ENCODE measurements at places on chromosomes 2 and 18.

GRCh38 chr2:47193607-47194006 is 38.5 kb upstream of the STPG4 start:
- no peak for DNase-seq

GRCh38 chr2:26647981-26648380 is 6.8 kb upstream of the CIB4 start:
- DNase-seq = no peak

DNA sequence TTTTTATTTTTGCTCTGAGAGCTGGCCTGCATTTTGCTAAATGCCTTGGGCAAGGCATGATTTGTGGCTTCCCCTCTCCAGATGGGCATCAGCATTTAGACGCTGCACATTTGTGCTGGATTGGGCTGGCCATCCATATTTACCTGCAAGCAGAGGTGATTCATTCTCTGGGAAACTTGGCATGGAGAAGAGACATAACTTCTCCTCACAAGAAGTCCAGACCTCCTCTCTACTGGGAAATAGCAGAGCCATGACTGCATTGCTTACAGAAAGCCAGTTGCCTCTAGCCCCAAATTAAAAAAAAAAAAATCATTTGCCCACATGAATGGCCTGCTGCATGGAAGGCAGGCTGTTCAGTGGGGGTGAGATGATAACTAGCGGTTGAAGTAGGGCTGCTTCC is 120.1 kb downstream of the ACTR3 start:
- DNase-seq = no peak

GRCh38 chr2:125456693-125457363 is 1199.1 kb upstream of the GYPC start:
- peak; percentile 6 for DNase-seq

DNA sequence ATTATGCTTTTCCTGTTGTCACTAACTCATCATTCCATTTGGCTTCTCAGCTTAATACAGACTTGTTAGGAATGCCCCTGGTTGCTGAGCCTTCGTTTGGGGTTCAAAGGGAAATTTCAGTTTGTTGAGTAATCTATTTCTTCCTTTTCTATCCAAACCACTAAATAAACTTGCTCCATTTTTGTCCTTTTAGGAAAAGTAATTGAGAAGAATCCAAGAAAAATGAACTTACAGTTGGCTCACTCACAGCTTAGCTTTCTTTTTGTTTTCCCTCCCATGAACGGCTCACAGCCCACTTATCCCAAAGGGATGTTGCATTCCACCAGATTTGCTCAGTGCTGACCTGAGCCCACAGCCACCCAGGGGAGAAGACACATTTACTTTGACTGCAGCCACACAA is 73.9 kb downstream of the SOX11 start:
- no peak for DNase-seq

GRCh38 chr2:9230881-9231280 is 24.3 kb downstream of the ASAP2 start:
- no peak for DNase-seq

GRCh38 chr2:20578895-20579825 is 71.7 kb downstream of the HS1BP3 start:
- peak; percentile 81 for DNase-seq

- DNase-seq = no peak
These were observed 16.7 kb downstream of the SS18 start for GRCh38 chr18:26073758-26074157.

DNA sequence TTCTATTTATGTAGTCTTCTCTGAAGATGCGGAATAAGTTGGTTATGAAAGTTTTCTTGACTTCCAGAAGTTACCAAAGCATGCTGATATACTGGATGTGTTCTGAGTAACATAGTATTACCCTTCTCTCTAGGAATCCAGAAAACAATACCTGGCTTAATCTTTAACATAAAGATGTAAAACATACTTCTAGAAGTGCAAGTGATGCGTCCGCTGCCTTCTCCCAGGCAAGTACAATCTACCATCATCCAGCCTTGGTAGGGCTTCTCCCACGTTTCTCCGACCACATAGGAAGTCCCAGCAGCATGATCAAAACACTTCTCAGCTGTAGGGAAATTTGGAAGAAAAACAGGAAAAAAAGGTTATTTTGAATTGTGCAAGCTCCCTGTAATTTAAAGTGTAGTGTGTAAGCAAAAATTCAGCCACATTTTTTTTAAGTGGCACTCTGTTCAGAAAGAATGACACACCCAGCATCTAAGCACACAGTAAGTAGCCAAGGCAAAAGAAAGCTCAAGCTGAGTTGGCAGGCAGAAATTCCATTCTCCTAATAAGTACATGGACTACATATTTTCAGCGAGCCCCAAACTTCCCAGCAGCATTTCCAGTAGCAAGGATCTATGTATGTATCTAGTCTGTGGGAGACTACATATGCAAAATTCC is 5.2 kb downstream of the FN1 start:
- DNase-seq = no peak

DNA sequence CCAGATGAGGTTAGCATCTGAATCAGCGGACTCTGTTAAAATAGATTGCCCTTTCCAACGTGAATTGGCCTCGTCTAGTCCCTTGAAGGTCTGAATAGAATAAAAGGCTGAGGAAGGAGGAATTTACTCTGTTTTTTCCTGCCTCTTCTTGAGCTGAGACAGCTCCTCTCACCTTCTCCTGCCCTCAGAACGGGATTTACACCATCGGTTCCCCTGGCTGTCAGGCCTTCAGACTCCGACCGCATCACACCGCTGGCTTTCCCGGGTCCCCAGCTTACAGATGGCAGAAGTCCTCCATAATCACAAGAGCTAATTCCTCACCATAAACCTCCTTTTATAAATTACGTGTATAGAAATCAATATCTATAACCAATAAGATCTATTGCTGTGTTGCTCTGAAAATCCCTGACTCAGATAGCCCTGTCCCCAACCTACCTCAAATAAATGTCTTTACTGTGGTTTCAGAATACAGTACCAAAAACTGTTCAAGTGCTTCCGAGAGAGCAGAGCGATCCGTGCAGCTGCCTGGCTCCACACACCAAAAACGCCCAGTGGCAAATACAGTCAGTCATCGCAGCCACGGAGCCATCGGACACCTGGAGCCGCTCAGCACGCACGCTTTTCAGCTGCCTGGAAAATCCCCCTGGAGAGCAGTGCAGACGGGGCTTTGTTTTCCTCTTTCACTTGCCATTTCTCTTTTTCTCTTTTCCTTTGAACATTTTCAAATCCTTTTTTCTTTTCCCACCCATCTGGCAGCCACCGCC is 196.9 kb downstream of the NRP2 start:
- DNase-seq = no peak

DNA sequence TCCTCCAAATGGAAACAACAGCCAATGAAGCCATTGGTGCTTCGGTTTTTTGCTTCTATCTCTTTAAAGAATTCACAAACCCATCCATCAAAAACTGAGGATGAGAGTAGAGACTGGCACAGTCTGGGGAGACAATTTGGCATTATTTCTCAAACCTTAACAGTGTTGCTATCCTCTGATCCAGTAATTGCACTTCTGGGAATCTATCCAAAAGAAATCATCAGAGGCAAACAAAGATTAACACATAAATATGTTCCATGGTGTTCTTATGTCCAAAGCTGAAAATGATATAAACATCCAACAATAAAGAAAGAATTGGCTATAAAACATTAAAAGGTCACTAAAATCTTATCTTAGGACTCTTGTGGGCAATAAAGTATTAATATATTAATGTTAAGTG is 35.1 kb downstream of the REEP1 start:
- no peak for DNase-seq

DNA sequence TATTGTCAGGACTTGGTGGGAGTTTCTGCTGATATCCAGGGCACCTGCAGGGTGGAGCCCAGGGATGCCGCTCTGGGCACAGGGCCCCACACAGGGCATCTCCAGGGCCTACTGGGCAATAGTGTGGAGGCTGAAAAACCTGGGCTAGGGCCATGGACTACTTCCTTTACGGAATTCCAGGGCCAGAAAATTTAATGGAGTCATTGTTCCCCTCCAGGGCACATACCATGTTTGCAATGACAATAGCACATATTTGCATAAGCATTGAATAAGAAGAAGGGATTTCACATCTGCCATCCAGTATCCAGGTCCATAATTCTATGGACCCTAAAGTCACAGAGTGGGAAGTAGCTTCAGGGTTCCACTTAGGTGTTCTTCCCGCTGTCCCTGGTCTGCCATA is 103.8 kb upstream of the TPO start:
- no peak for DNase-seq

GRCh38 chr2:206225435-206226232 is 48.8 kb upstream of the ZDBF2 start:
- no peak for DNase-seq

DNA sequence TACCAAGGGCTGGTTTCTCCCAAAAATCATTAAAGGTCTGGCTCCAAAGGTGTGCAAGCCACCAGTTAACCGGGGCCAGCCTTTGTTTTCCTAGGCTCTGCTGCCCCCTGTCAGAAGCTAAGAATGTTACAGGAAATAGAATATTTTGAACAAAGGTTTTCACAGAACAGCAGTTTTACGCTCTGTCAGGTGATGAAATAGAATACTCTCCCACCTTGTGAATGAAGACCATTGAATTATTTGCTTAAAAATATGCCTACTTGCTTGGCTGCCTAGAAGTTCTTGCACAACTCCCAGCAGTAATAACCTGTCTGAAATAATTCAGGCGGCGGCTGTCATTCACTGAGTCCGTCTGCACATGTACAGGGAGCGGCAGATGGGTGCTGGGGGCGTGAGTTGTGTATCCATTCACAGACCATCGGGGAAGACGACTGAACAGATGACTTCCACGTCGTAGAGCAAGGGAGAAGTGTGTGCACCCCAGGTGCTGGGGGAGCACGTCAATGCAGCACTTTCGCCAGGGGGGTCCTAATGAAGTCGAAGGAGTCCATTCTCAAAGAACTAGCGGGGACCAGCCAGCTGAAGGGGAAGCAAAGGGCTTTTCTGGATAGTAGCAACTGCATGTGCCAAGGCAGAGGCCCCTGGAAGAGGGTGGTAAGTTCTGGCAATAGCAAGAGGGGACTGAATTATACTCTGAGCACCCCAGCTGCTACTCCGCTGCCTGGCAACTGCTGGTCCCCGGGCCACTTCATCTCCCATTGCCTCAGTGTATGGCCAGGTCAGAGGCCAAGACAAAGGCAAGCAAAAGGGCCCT is 56.1 kb downstream of the SF3B1 start:
- DNase-seq = peak; percentile 29

GRCh38 chr18:40222776-40223175 is 1732.3 kb upstream of the PIK3C3 start:
- DNase-seq = no peak

- no peak for DNase-seq
These were observed 347.6 kb downstream of the CTNNA2 start for GRCh38 chr2:79860228-79861058.

- DNase-seq = no peak
These were observed 178.5 kb downstream of the ACTR3 start for GRCh38 chr2:114068438-114068837.

- no peak for DNase-seq
These were observed 93.5 kb upstream of the SPATS2L start for GRCh38 chr2:200212862-200213425.

DNA sequence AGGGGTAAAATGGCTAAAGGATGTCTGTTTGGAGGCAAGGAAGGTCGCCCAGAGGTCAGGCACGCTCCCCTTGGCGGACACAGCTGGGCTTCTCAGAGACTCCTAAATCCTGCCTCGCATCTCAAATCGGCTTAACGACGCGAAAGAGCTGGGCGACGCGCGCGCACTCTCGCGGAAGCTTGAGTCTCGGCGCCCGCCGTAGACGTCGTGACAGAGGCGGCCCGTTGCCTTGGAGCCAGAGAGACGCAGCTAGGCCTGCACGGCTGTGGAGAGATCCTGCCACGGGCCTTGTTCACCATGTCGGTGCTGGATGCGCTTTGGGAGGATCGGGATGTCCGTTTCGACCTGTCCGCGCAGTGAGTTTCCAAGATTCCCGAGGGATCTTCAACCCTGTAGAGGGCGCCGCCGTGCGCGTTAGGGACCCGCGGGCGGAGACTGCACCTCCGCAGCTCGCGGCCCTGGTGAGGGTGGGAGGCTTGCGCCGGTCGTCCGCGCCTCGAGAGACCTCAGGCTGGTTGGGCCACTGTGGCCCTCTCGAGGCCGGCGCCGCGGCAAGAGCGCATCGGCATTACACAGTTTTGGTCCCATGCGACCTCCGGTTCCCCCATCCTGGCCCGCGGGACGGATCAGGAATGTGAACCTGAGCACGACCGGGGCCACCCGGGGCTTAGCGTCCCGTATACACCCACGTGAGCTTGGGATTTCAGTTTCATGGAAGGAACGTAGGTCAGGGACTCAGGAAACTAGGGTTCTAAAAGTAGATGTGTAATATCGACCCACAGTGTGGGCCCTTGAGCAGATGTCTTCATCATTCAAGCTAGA is at the start of gene BBS5:
BBS5 (plus strand) TSS at position 238 of the 822 bp plus-strand sequence; CDS start at position 298, 60 bp downstream.
- peak; percentile 68 for DNase-seq
